ENCODE measurements at places on chromosomes 11 and 22.
A peak's percentile ranks its signal among the peaks of the same experiment; 100 is the strongest.

- DNase-seq = peak; percentile 25
Observed at GRCh38 chr22:36510966-36511881, 4.4 kb upstream of the FOXRED2 start.

DNA sequence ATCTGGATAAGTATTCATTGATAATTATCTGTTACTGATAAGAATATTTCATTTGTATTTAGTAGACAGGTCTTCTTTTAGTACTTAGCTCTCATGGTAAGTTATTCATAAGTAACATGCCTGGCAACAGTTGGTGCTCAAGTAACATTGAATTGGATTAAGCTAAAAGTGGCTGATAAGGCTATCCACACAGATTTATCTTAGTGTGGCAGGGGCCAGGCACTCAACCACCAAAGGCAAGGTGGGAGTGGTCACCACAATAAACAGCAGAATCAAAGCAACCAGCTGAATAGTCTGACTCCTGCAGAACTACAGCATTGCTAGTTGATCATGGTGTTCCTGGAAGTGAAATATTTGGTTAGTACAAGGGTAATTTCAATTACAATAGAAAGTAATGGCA, 33.0 kb upstream of the NARS2 start:
- DNase-seq = no peak

- no peak for DNase-seq
Observed at GRCh38 chr11:10450462-10451425, 4.3 kb upstream of the AMPD3 start.

GRCh38 chr11:15591112-15591537, 476.4 kb downstream of the INSC start:
- no peak for DNase-seq

- DNase-seq = no peak
Observed at GRCh38 chr11:66878474-66878873, 21.6 kb downstream of the LRFN4 start.

DNA sequence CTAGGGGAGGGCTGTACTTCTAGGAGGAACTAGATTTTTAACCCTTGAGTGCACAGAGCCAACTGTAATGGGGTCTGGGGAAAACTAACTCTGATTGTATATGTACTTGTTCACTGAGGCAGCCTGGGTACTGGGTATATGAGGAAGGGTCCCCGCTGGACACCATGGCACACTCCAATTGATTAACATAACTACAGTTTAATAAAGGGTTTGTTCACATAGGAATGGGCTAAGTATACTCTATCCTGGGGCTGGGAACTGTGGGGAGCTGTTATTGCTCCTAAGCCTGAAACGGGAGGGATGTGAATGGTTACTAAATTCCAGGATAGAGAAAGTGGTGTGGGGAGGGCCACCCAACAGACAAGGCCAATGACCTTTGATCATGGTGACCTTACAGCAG, 67.6 kb downstream of the PARVA start:
- no peak for DNase-seq

DNA sequence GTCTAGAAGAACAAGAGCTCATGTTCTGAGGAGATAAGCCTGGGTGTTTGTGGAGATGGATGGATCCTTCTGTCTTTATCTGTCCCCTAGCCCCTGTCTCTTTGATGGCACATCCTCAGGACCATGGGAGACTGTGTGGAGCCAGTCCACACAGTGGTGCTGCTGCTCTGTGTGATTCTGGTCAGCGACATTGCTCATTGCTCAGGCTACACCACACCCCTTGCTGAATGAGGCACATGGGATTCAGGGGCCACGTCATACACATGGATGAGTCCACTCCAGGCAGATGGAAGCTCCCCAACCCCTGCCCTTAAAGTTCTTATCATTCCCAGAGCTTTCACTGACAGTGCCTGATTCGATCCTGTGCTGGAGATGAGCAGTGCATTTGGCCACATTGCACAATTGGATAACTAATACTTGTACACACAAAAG, 222.2 kb downstream of the NAV2 start:
- DNase-seq = no peak

DNA sequence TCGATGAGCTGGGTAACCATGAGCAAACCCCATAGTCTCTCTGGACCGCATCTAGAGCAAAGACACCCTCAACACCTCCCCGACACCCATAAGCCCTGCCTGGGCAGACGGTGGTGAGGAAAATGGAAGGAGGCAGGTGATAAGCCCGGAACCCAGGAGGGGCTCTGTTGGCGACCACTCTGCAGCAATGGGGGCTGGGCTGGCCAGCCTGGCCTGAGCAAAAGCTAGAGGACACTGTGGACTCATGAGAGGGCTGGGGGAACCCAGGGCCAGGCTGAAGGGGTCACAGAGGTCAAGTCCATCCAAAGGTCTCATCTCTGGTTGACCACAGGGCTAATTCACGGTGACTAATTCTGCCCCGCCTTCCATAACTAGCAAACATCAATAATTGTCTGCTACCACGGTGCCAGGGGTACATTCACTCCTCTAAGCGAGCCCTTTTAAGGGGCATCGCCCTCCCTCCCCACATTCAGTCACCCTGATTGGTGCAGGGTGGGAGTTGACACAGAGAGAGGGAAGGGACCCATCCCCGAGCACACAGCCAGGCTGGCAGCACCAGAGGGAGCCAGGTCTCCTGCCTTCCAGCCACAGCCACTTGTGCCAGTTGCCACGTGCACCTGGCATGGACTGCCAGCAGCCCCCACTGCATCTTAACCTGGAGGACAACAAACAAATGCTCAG, 4.0 kb downstream of the PYGM start:
- DNase-seq = no peak

GRCh38 chr11:94218372-94218771, 86.0 kb upstream of the IZUMO1R start:
- no peak for DNase-seq

GRCh38 chr22:46085828-46086576, 64.3 kb upstream of the PPARA start:
- no peak for DNase-seq

DNA sequence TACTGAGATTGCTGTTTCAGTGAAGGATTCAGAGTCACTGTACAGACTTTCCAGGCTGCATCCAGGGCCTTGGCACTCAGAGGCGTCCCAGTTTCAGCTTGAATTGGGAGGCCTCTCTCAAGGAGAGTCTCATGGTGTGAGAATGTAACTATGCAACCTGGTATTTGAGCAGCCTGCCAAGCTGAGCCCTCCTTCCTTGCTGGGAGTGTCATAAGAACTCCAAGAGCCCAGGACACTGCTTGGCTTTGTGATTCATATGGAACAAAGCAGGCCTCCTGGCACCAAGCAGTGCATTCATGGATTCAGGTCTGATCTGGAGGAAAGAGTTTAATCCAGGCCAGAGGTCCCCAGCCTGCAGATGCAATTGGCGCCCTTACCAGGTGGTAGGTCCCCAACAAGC, 171.7 kb downstream of the DBX1 start:
- DNase-seq = no peak

- DNase-seq = no peak
Observed at GRCh38 chr11:134529212-134530096, 117.4 kb upstream of the B3GAT1 start.

- no peak for DNase-seq
Observed at GRCh38 chr22:40826984-40827741, 8.0 kb upstream of the SLC25A17 start.

DNA sequence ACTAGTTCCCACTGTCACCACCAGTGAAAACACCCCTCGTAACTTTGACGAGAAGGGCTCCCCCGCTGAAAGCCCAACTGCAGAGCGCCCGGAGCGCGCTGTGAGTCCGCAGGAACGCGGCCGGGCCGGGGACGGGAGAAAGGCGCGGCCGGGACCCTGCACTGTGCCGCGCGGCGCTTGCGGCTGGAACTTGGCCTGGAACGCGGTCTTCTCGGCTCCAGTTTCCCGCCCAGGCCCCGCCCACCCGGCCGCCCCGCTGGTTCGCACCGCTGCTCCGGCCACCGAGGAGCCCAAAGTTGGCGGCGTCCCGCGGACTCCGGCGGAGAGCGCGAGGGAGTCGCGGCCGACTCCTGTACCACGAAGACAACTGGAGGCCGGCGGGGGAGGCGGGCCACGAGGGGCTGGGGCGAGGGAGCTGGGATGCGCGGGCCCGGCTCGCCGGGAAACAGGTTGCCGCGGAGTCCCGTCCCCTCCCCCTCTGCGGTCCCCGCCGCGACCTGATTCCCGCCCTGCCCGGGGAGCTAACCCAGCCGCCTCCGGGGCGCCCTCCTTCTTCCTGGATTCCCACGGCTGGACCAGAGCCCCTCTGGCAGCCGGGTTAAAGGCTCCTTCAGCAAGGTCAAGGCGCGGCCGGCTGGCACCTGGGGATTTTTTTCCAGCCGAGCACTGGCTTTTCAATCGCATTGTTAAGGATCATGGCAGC, 3.4 kb downstream of the TENM4 start:
- DNase-seq = no peak

Data from foreskin melanocyte (primary cell).